ENCODE measurements at places on chromosomes 7 and 10. TPM values are rescaled to one million over a fixed set of nuclear protein-coding genes. Genes with fewer than 3 reads are reported as not detected.

DNA sequence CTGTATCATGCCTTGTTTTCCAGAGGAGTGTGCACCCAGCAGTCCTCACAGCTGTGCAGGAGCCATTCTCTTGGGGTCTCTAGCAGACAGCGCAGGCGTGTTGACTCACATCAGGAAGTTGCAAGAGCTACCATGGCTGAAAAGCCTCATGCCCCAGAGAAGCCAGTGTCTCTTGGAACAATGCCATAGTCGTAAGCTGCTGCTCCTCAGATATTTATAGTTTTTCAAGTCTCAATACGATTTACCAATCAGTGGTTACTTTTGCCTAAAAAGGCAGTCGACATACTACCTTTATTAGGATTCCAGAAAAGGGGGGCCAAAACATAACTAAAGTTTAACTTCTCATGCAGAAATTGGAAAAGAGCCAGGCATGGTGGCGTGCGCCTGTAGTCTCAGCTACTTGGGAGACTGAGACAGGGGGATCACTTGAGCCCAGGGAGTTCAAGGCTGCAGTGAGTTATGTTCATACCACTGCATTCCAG is 407.7 kb downstream of the PARD3 start:
- no peak for DNase-seq

GRCh38 chr7:139681812-139682135 is 96.0 kb downstream of the HIPK2 start:
- no peak for DNase-seq

- no peak for DNase-seq
Measured at GRCh38 chr10:60073781-60074656, 167.7 kb upstream of the CCDC6 start.

DNA sequence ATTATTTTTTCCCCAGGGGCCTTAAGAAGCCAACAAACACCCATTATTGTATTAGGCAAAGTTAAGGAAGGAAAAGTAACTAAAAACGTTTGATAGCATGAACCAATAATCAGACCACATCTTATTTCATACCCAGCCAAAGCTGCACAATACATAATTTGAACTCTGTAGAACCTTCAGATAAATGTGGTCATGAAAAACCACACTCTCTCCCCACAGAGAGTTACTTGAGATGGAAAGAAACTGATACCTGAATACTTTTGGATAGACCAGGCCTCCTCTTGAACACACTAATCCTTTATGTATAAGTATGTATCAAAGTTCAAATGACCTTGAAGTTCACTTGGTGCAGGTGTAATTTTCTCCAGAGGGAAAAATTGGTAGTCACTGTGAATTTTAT is 146.6 kb upstream of the FAM13C start:
- DNase-seq: no peak

GRCh38 chr7:131557652-131558385 is 1.4 kb upstream of the PODXL start:
- DNase-seq: peak; percentile 38

- no peak for DNase-seq
Measured at GRCh38 chr10:43209651-43210141, 57.2 kb downstream of the RASGEF1A start.

ZFAND4 gene
- 3.5 TPM for total RNA-seq

DNA sequence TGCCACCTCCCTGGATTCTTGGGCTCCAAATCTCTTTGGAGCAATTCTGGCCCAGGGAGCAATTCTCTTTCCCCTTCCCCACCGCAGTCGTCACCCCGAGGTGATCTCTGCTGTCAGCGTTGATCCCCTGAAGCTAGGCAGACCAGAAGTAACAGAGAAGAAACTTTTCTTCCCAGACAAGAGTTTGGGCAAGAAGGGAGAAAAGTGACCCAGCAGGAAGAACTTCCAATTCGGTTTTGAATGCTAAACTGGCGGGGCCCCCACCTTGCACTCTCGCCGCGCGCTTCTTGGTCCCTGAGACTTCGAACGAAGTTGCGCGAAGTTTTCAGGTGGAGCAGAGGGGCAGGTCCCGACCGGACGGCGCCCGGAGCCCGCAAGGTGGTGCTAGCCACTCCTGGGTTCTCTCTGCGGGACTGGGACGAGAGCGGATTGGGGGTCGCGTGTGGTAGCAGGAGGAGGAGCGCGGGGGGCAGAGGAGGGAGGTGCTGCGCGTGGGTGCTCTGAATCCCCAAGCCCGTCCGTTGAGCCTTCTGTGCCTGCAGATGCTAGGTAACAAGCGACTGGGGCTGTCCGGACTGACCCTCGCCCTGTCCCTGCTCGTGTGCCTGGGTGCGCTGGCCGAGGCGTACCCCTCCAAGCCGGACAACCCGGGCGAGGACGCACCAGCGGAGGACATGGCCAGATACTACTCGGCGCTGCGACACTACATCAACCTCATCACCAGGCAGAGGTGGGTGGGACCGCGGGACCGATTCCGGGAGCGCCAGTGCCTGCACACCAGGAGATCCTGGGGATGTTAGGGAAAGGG is 913 bp downstream of the NPY start:
- DNase-seq: no peak

- DNase-seq: no peak
Measured at GRCh38 chr7:77833136-77833535, 34.6 kb downstream of the PHTF2 start.

GJD4 gene
- not detected for total RNA-seq

- no peak for DNase-seq
Measured at GRCh38 chr7:86848226-86848625, 204.5 kb downstream of the GRM3 start.

- DNase-seq: no peak
Measured at GRCh38 chr7:7914547-7914946, 54.0 kb upstream of the GLCCI1 start.

DNA sequence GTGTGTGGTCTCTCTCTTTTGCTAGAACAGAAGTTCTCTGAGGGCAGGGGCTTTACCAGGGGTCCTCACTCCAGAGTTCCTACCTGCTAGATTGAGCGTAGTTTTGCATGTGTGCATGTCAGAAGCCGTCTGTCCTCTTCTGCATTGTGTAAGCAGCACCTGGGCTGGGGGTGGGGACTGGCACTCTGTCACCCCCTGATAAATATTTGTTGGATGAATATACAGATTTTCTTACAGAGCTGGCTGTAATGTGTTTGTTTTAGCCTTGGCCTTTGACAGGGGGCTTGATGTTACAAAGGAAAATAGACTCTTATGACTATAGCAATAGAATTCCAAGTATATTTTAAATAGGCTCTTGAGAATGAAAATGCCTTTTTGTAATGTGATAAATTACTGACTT is 46.6 kb downstream of the WDR37 start:
- DNase-seq: no peak

CPA2 gene
- total RNA-seq: 64.7 TPM

DNA sequence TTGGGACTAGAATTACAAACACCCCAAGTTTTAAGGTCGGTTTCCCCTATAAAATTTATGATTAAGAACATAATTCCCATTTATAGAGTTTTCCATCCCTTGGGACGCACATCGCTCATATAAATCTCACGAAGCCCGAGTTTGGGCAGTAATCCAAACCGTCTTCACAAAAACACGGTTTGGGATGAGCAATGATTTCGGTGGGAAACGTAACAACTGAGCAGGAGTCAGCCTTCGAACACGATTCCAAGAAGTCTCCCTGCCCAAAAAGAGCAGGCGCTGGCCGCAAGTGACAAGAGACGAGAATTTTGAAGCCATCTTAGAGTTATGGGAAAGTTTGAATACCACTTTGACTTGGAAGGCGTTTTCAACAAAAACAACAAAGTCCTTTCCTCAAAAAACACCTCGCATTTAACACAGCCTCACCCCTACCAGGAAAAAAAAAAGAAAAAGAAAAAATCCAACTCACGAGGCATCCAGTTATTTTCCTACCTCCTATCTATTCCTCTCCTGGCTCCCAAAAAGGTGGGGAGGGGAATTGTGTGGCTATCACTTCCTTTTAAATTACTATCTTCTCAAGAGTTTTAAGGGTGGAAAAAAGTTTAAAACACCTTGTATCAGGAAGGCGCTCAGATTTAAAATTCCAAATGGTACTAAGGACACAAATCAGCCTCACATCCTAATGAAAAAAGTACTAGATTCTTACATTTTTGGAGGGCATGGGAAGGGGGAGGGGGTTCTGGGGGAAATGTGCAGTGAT is 1.6 kb downstream of the SEPHS1 start:
- DNase-seq: peak; percentile 73

DNA sequence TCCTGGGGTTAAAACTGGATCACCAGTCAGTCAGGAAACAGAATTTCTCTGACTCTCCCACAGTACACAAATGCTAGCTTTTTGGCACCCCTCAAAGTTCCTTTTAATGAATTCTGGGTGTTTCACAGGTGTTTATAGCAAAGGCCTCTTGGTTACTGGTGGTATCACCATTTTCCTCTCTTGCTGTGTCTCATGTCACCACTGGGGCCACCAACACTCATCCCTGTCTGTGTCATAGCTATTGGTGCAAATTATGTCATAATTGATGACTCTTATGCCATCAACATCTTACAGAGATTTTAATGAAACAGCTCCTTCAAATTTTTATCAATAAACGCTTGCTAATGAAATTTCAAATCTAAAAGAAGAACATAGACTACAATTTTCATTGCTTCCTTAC is 27.7 kb upstream of the OSBPL3 start:
- DNase-seq: no peak

- no peak for DNase-seq
Measured at GRCh38 chr10:59064759-59065539, 111.5 kb upstream of the PHYHIPL start.

DNA sequence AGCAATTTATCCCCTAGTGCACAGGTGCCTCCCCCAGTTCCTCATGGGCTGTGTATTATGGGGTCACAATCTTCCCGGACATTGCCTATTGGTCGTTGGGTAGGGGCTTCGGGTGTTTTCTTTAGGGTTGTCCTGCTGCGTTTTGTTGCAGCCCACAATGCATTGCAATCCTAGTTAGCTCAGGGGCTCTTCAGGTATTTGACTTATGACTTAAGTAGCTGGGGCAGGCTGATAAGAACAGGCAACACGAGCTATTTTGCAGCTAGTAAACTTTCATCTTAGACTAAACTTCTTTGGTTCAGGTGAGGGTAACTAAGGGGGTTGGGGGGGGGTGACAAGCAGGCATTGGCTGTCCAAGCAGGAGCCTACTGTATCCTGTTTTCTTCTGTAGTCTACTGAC is 158.5 kb downstream of the TPST1 start:
- no peak for DNase-seq

BEND7 gene
- total RNA-seq: 22.3 TPM

DNA sequence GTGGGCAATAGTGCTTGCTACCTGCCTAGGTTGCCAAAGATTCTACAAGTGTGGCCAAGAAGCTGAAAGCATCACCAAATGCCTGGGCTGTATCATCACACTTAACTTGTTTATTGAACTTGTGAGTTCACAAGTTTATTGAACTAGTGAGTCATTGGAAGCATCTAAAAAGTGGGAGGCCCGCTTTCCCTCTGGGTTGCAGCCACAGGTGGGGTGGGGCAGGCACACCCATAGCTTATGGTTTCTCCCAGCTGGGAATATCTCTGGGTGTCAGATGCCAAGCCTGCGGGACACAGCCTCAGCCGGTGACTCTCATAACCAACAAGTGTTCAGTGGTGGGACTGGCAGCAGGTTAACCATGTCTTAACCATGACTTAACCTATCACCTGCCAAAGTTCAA is 145.9 kb upstream of the FAM13C start:
- DNase-seq: no peak

- no peak for DNase-seq
Measured at GRCh38 chr7:21448974-21449373, 21.1 kb downstream of the SP4 start.

ITGA8 gene
- 1.7 TPM for total RNA-seq

DNA sequence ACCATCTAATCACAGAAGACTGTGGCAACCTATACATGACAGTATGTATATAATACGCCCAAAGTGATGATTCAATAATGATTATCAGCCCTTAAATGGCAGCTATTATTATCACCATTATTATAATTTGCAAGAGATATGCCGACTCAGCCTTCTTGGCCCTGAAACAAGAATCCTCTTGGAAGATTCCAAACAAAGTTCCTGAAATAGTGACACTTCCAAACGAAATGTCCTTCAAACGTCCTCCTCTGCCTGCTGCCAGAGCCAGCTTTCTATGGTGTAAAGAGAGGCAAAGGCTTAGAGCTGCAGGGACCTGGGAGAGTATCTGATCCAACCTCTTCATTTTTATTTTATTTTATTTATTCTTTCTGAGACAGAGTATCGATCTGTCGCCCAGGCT is 36.0 kb downstream of the NRAP start:
- DNase-seq: no peak

TEX36 gene
- total RNA-seq: not detected

DNA sequence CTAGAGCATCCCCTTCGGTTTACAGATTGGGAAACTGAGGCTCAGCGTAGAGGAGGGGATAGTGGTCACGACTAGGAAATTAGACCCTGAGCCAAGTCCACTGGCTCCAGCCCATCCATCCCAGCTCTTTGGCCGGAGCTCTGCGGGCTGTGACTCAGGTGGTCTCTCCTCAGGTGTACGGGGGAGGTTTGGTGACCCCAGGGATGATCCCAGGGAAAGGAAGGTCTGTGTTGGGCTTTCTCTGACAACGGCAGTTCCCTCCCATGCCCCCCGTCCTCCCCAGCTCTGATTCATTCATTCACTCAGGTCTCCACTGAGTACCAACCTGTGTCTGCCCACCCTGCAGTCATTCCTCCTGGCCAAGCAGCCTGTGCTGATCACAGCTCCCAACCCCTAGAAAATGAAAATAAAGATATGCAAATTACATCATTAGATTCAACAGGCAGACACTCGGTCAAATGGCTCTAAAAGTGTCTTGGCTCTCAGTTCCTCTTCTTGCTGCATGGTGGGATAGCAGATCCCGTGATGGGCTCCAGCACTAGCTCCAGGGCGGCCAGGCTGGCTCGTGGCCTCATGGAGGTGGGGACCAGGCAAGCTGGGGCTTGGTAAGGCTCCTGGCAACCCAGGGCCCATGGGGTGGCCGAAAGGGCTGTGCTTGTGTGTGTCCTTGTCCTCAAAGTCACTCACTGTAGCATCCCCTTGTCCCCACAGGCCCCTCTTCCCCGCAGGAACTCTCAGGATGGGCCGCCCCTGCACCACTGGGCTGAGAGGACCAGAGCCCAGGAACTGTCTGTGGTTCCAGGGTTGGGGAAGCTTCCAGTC is 37.8 kb downstream of the CLRN3 start:
- DNase-seq: no peak

- DNase-seq: no peak
Measured at GRCh38 chr10:33706191-33706590, 371.7 kb upstream of the NRP1 start.

- peak; percentile 14 for DNase-seq
Measured at GRCh38 chr7:41492603-41493002, 210.3 kb downstream of the INHBA start.

- no peak for DNase-seq
Measured at GRCh38 chr7:47943676-47944474, 4.4 kb downstream of the PKD1L1 start.

PRPF18 gene
- total RNA-seq: 16.3 TPM

- DNase-seq: no peak
Measured at GRCh38 chr10:61795147-61795546, 106.4 kb upstream of the ARID5B start.

GRCh38 chr7:112346381-112347060 is 103.7 kb upstream of the IFRD1 start:
- DNase-seq: no peak

- no peak for DNase-seq
Measured at GRCh38 chr10:26528715-26529393, 90.7 kb downstream of the APBB1IP start.

SLK gene
- total RNA-seq: 47.5 TPM

SAMD9L gene
- 2.2 TPM for total RNA-seq
